Occipital lobe (tissue), 3 donors: ENCODE measurements at places on chromosomes 7 and 10. TPM values are rescaled to one million over a fixed set of nuclear protein-coding genes. Genes with fewer than 3 reads are reported as not detected.

The CALCR gene
- total RNA-seq, result not detected

The FAM131B gene
- 91.1 TPM for total RNA-seq

The OPN4 gene
- total RNA-seq, result not detected

DNA sequence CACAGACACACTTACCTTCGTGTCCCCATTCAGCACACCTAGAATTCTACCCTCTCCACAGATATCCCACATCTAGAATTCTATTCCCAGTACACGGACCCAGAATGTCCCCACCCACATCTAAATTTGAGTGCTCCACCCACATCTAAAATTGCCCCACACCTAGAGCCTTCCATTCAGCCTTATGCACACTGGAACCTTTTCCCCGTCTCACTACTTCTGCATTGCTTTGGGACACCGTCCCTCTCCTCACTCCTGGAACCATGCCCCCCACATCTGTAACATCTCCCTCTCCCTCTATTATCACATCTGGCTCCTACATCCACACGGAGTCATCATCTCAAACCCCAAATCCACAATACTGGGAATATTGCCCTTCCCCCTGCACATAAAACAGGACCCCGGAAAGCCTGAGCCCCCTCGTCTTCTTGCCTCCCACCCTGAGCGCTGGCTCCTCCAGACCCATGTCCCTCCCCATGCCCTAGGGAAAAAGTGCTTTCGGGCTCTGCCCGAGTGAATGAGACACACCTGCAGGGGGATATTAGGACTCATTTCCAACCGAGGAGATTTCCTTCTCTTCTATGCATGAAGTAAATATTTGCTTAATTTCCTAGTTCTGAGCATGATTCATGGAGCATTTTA lies 125.8 kb upstream of the UNC5B start:
- no peak for DNase-seq

- DNase-seq, result peak; percentile 65
Observed at GRCh38 chr10:25113191-25114035, 61.4 kb upstream of the GPR158 start.
